ENCODE measurements at places on chromosomes 2 and 18. TPM values are rescaled to one million over a fixed set of nuclear protein-coding genes. Genes with fewer than 3 reads are reported as not detected.

The TCF23 gene
- total RNA-seq = 1.1 TPM

The CIB4 gene
- not detected for total RNA-seq

The FIGN gene
- total RNA-seq = 12.7 TPM

The REG3A gene
- total RNA-seq = 8.3 TPM

GRCh38 chr2:54558188-54559005 lies 102.3 kb downstream of the SPTBN1 start:
- no peaks in the 10 kb centered on the region for H3K36me3 ChIP-seq
- no peak overlapping the region for H3K27ac ChIP-seq
- DNase-seq = peak; percentile 70
- peaks cover 2% of the 10 kb centered on the region for H3K4me1 ChIP-seq
- H3K4me3 ChIP-seq = peak overlapping the region; percentile 11

GRCh38 chr2:203037026-203037425 lies 22.4 kb downstream of the NBEAL1 start:
- H3K27me3 ChIP-seq = no peaks in the 10 kb centered on the region
- no peak overlapping the region for H3K4me3 ChIP-seq
- peak overlapping the region; percentile 95 for H3K27ac ChIP-seq

- no peaks in the 10 kb centered on the region for H3K36me3 ChIP-seq
- no peak overlapping the region for H3K27ac ChIP-seq
- DNase-seq = no peak
- no peak overlapping the region for H3K4me3 ChIP-seq
- no peaks in the 10 kb centered on the region for H3K4me1 ChIP-seq
Observed at GRCh38 chr2:28367667-28368356, 24.8 kb upstream of the FOSL2 start.

DNA sequence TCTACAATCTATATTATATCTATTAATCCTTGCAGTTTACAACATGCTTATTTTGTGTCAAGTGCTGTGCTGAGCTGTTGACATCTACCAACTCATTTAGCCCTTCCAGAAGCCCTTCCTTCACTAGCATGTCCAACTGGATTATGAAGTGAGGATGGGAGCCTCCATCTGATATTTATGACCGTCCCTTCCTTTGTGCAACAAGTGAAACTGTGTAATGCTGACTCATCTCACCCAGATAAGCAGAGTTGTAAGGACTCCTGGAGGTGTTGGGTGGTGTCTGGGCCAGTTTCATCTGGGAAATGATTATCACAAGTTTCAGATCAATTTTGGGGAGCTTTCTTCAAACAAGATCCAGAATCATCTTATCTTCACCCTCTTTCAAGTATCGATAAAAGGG lies 156.6 kb upstream of the ETAA1 start:
- DNase-seq = no peak
- H3K27ac ChIP-seq = no peak overlapping the region

- no peaks in the 10 kb centered on the region for H3K27me3 ChIP-seq
- H3K4me1 ChIP-seq = no peaks in the 10 kb centered on the region
- no peak overlapping the region for H3K4me3 ChIP-seq
- DNase-seq = no peak
Observed at GRCh38 chr2:64829525-64829924, 159.7 kb upstream of the SLC1A4 start.

DNA sequence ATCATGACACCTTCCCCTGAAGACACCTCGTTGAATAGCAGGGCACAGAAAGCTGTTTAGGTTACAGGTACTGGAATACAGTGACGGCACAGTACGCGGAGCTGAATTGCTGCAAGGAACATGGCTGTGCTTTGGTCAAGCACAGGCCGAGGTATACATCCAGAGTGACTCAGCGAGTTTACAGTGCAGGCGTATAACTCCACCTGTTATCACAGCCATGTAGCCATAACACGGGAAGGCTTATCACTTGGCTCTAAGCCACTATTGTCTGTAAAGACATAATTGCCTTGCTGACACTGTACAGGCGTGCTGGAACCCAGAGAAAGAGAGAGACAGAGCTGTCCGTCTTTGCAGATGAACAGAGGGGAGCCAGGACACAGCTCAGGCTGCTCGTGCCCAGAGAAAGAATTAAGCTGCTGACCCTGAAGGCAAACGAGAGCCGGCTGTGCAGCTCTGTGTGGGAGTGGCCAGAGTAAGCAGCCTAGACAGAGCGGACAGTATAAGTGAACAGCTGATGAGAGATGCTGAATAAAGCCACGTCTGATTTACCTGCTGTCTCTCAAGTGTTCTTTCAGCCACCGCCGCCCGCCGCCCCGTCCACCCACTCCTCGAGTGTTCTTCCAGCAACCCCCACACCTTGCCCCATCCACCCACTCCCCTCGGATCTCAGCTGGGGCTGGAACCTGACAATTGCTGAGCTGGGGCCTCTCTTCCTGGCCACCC lies 87.3 kb upstream of the PPP1CB start:
- no peaks in the 10 kb centered on the region for H3K4me1 ChIP-seq
- H3K27ac ChIP-seq = peak overlapping the region; percentile 94
- H3K36me3 ChIP-seq = no peaks in the 10 kb centered on the region

DNA sequence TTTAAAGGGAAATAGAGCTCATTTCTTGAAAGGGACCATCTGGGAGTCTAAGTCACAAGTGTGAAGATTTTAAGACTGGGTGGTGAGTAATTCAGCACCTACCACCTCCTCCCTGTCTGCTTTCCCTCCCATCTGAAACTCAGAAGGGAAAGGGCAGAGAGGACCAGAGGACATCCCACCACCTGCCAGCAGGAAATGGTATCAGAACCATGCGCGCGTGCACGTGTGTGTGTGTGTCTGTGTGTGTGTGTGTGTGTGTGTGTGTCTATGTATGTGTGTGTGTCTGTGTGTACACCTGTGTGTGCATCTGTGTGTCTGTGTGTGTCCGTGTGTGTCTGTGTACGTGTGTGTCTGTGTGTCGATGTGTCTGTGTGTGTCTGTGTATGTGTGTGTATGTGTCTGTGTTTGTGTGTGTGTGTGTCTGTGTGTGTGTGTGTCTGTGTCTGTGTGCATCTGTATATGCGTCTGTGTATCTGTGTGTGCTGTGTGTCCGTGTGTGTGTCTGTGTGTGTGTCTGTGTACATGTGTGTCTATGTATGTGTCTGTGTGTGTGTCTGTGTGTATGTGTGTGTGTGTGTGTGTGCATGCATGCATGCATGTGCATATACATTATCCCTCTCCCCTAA lies 76.8 kb downstream of the ZFP36L2 start:
- DNase-seq = no peak
- H3K4me3 ChIP-seq = no peak overlapping the region
- H3K27me3 ChIP-seq = no peaks in the 10 kb centered on the region
- H3K27ac ChIP-seq = no peak overlapping the region

The SLC16A14 gene
- 6.0 TPM for total RNA-seq

GRCh38 chr2:240635121-240635997 lies 10.1 kb downstream of the GPR35 start:
- no peak overlapping the region for H3K4me3 ChIP-seq
- H3K27ac ChIP-seq = no peak overlapping the region
- DNase-seq = no peak
- no peaks in the 10 kb centered on the region for H3K27me3 ChIP-seq

The ZBTB7C gene
- total RNA-seq = 18.2 TPM

GRCh38 chr18:58456625-58457024 lies 172.3 kb downstream of the ALPK2 start:
- DNase-seq = no peak
- H3K4me3 ChIP-seq = no peak overlapping the region
- H3K4me1 ChIP-seq = no peaks in the 10 kb centered on the region
- H3K27ac ChIP-seq = no peak overlapping the region

DNA sequence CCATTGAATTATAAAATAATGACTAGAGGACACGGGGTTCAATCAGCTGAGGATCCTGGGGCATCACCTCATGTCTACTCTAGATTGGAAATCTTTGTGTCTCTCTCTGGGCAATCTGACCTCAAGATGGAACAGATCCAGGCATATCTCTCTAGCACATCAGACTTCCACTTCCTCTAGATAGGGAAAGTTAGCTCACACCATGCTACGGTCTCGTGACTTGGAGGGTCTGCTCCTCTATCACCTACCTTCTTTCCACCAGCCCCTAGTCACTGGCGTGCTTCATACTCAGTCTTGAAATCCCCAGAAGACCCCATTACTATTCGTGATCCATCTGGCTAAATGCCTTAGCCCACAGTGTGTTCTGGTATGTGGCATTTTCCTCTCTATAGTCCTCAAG lies 148.8 kb downstream of the ANKRD44 start:
- no peak overlapping the region for H3K27ac ChIP-seq
- H3K4me1 ChIP-seq = peaks cover 7% of the 10 kb centered on the region
- H3K27me3 ChIP-seq = no peaks in the 10 kb centered on the region
- no peak for DNase-seq

The ASB18 gene
- total RNA-seq = not detected

DNA sequence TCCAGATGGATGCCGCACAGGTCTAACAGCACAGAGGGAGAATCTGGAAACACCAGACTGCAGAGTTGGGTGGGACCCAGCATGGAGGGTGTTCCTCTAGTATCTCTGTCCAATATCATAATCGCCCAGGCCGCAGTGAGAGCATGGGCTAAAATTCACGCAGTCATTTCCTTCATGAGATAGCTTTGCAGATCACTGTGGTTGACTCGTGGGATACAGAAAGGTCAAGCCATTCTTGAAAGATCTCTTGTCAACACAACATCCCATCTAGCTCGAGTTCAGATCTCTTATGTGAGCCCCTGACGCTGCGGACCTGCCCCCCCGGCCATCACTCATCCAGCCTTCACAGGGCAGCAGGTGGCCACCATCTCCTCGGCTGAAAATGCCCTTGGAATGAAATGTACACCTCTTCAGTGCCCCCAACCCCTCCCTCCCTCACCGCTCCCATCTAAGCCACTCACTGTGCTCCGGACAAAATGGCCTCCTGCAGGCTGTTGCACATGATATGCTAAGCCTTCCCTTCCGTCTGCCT lies 45.9 kb downstream of the FOSL2 start:
- no peak overlapping the region for H3K4me3 ChIP-seq
- DNase-seq = no peak
- no peaks in the 10 kb centered on the region for H3K4me1 ChIP-seq
- no peaks in the 10 kb centered on the region for H3K27me3 ChIP-seq
- no peak overlapping the region for H3K27ac ChIP-seq

The PRKAG3 gene
- 1.0 TPM for total RNA-seq

- no peak overlapping the region for H3K4me3 ChIP-seq
- no peaks in the 10 kb centered on the region for H3K4me1 ChIP-seq
- no peaks in the 10 kb centered on the region for H3K36me3 ChIP-seq
- no peak overlapping the region for H3K27ac ChIP-seq
- no peak for DNase-seq
Observed at GRCh38 chr2:74877376-74877775, 43.4 kb downstream of the HK2 start.

The CHN1 gene
- total RNA-seq = 23.0 TPM

DNA sequence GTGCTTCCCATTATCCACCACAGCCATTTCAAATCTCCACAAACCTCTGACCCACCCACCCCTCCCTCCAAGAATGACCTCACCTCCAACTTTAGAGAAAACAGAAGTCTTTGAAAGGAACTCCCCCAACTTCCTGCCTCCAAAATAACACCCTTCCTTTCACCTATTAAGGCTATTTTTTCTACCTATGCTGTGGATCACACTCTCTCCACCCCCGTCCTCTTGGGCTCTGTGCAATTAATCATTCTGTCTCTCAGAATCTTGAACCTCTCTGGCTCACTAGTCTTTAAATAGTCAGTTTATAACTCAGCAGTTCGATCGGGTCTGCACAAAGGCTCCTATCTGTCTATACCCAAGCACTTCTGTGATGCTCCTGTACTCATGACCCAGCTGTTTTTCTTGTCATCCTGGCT lies 37.3 kb upstream of the XPO1 start:
- H3K4me3 ChIP-seq = no peak overlapping the region
- no peaks in the 10 kb centered on the region for H3K4me1 ChIP-seq
- H3K27ac ChIP-seq = no peak overlapping the region
- H3K36me3 ChIP-seq = no peaks in the 10 kb centered on the region
- no peaks in the 10 kb centered on the region for H3K27me3 ChIP-seq
- DNase-seq = no peak

- H3K27ac ChIP-seq = no peak overlapping the region
Observed at GRCh38 chr2:128441341-128442052, 122.8 kb upstream of the HS6ST1 start.

- no peaks in the 10 kb centered on the region for H3K4me1 ChIP-seq
- no peak overlapping the region for H3K4me3 ChIP-seq
- no peak overlapping the region for H3K27ac ChIP-seq
- no peak for DNase-seq
Observed at GRCh38 chr2:25799301-25799700, 79.0 kb downstream of the ASXL2 start.

The FOXD4L1 gene
- total RNA-seq = 0.16 TPM

The TRIM43 gene
- total RNA-seq = not detected

DNA sequence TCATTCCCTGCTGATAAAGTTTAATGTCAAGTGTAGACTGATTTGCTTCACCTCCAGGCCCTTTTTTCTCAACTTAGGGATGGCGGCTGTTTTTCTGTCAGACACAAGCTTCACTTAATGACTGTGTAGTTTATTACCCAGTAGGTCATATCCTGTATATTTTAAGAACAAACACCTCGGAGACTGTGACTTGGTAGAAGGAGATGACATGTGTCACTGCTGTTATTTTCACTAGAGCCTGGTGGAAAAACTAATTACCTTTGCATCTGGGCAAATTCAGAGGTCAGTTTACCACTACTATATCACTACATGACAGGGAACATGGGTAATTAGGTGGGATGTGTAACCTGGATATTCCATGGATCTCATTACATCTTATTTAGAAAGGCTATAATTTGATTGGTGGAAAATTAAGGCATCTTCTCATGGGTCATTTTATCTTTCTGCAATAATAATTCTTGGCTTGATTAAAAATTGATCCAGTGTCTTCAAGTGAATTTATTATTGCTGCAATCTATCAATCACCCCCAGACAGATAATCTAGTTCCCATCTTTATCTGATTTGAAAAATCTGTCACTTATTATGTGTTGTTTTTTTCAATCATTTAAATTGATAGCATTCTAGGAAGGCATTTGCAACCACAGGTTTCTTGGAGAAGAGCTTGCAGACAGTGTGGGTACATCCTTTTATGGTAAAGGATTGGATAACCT lies 353.8 kb upstream of the SPRED2 start:
- no peaks in the 10 kb centered on the region for H3K27me3 ChIP-seq
- no peaks in the 10 kb centered on the region for H3K36me3 ChIP-seq
- DNase-seq = no peak
- H3K27ac ChIP-seq = no peak overlapping the region
- H3K4me3 ChIP-seq = no peak overlapping the region

- no peaks in the 10 kb centered on the region for H3K27me3 ChIP-seq
- H3K4me3 ChIP-seq = no peak overlapping the region
- no peaks in the 10 kb centered on the region for H3K4me1 ChIP-seq
- no peaks in the 10 kb centered on the region for H3K36me3 ChIP-seq
- peak overlapping the region; percentile 48 for H3K27ac ChIP-seq
Observed at GRCh38 chr2:18719978-18720775, 130.8 kb upstream of the NT5C1B start.

The ALPP gene
- not detected for total RNA-seq

The DUSP19 gene
- total RNA-seq = 8.1 TPM

The C2orf66 gene
- total RNA-seq = 0.19 TPM

The ARHGAP25 gene
- 6.8 TPM for total RNA-seq

- no peaks in the 10 kb centered on the region for H3K4me1 ChIP-seq
- no peaks in the 10 kb centered on the region for H3K36me3 ChIP-seq
- H3K4me3 ChIP-seq = no peak overlapping the region
- no peak overlapping the region for H3K27ac ChIP-seq
- H3K27me3 ChIP-seq = no peaks in the 10 kb centered on the region
- DNase-seq = no peak
Observed at GRCh38 chr2:73998451-73998850, 13.7 kb downstream of the TET3 start.

Data from aorta (tissue), 5 donors.